Stimulated activated CD8-positive, alpha-beta memory T cell treated with anti-CD3 and anti-CD28 coated beads, Interleukin-2, amount 100 ng/mL, for 48 hours (primary cell): ENCODE measurements at places on chromosomes 12 and 14.

GRCh38 chr14:60945984-60946383 lies 34.9 kb downstream of the TRMT5 start:
- no peak for DNase-seq

DNA sequence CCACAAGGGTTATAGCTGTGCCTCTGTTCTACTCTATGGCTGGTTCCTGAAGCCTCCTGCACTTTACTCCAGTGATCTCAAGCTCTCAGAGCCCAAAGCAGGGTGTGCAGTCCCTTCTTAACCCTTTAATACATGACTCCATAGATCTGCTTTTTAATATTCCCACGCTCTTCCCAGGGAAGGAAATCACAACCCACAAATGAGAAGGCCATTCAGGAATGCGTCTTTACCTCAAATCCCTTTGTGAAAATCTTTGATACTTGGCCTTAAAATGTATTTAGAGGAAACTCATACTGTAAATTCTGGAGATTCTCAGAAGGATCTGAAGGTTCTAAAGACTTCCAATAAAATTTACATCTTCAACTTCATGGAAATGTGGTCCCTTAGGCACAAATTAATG lies 17.0 kb downstream of the NID2 start:
- no peak for DNase-seq

- no peak for DNase-seq
Observed at GRCh38 chr12:26701604-26702215, 131.3 kb downstream of the ITPR2 start.

GRCh38 chr12:95343461-95344230 lies 126.0 kb downstream of the VEZT start:
- DNase-seq = no peak

- DNase-seq = no peak
Observed at GRCh38 chr12:14701809-14702568, 5.6 kb upstream of the GUCY2C start.

DNA sequence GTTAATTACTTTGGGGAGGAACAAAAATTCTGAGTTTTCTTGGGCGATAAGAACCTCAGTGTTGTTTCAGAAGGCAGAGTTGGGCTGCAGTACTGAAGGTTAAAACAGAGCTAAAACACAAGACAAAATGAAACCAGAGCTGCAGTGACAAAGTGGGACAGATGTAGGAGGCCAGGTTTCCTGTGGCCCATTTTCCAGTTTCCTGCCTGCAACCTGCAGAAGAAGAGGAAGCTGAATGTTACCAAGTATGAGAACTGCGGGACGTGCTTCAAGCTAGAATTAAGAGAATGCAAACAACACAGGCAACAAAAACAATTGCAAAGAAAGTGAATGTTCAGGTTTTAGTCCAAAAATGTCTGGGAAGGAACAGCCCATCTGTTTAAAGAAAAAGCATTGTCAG lies 17.8 kb downstream of the ELK3 start:
- DNase-seq = no peak

DNA sequence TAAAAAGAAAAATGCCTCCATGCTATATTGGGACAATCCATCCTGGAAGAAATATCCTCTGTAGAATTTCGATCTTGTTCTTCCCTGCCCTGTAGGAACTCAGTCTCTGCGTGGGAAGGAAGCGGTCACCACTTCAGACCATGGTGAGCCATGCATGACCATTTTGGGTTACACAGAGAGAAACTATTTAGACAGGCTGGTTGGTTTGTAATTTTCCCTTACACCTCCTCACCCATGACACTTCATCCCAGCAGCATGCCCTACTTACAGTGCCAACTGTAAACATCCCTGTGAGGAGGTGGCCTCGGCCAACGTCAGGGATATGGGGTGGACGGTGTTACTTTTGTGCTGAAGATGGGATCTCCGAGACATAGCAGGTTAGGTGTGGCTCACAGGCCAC lies 121.4 kb downstream of the SMOC1 start:
- DNase-seq = no peak

DNA sequence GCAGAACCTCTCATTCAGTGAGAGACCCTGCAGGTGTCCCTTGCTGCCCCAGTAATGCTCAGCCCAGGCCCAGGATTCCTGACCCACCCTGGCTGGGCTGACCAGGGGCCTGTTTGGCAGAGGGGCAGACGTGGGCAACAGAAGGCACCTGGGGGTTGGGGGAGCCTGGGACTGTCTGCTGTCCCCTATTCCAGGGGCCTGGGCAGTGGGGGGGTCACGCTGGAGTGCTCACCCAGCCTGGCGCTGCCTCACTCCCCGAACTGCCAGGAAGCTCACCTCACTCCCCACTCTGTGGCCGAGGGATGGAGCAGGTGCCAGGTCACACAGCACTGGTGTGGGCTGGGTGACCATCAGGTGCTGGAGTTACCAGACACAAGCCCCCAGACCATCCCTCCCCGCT lies 22.6 kb upstream of the NUDT14 start:
- no peak for DNase-seq

- DNase-seq = no peak
Observed at GRCh38 chr14:101480022-101480746, 81.1 kb upstream of the DIO3 start.

GRCh38 chr12:57632073-57632957 lies 686 bp downstream of the B4GALNT1 start:
- no peak for DNase-seq

DNA sequence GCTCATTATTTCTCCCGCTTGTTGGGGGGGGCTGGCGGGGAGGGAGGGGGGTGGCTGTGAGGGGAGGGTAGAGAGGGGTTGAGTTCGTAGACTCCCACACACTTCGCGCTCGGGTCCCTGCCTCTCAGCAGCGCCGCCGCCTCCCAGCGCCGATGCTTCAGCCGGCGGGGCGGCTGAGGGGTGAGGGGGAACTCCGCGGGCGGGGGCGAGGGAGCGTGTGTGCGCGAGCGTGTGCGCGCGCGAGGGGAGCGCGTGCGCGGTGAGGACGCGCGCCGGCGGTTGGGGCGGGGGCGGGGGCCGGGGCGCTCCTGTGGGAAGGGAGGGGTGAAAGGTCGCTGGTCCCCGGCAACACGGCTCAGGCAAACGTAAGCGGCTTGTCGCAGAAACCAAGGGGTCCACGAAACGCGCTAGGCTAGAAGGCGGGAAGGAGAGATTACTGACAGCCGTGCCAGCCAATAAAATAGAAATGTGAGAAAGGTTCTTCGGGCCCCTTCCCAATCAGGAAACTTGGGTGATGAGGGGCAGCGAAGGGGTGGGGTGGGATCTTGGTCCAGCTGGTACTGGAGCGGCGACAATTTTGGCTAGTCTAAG lies 343 bp upstream of the NOVA1 start:
- DNase-seq = no peak

- DNase-seq = no peak
Observed at GRCh38 chr12:11824069-11824468, 174.6 kb downstream of the ETV6 start.

DNA sequence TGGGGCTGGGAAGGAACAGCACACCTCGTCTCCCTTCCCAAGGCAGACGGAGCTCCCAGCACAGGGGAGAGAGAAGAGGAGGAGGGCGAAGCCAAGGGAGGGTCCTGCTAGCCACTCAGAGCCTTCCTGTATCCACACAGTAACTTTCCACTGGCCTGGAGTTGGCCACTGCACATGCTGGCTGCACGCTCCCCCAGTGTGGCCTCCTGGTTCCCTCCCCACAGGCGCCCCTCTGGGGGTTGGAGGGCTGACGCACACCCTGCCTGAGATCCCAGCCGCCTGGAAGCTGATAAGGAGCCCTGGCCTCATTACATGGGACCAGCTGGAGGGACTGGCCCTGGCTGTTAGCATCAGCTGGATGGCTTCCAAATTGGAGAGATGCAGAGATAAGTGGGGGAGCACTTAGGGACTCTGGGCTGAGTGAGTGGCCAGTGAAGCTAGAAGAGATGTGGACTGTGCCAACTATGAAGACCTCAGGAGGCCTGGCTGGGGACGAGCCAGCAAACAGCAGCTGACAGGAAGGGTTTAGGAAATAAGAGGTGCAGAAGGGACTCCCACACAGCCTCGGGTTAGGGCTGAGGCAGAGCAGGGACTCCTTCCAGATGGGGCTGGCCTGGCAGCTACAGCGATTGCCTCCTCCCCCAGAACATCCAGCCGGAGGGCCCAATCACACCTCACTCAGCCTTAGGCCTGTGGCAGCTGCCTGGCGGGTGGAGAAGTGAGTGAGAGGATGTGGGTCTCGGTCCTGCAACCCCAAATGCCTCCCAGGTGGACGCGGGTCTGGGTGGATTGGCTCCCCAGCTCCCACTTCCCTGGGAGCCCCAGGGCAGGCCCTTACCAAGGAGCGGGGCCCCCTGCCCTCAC lies 26.3 kb upstream of the BCDIN3D start:
- DNase-seq = no peak

- peak; percentile 28 for DNase-seq
Observed at GRCh38 chr12:55847033-55847432, 4.3 kb upstream of the MMP19 start.

DNA sequence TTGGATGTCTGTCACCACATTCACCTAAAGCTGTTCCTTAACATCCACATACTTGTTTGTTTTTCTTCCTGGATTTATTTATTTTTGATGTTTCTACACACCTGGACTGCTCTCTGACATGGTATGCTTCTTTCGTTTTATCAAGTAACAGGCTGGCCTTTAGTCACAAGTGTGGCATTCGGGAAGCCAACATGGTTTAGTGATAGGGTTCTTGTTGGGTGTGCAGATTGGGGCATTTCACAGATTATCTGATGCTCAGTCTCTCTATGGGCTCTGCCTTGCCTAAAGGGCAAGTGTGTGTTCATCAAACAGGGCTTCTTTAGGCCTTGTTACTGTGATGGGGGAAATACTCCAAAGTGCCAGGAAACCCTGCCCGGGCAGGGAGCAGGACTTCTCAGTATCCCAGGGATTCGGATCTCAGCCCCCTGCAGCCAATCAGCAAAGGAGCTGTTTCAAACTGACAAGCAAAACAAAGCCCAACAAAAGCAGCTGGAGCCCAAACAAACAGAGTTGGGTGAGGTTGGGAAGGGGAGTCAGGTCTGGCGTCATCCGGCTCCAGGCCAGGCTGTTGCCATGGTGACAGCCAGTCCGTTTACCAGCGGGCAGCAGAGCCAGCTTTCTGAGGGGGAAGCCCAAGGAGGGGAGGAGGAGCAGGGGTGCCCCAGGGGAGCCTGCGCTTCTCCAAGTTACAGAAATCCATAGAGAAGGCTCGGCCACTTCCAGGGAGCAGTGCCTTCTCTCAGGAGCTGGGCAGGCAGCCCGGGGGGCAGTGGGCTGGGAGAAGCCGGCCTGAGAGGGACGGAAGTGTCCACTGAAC lies 31.9 kb downstream of the FOS start:
- no peak for DNase-seq

GRCh38 chr14:34460841-34461240 lies 1.2 kb downstream of the SPTSSA start:
- DNase-seq = no peak

GRCh38 chr12:74897425-74898211 lies 312.0 kb downstream of the KCNC2 start:
- no peak for DNase-seq

DNA sequence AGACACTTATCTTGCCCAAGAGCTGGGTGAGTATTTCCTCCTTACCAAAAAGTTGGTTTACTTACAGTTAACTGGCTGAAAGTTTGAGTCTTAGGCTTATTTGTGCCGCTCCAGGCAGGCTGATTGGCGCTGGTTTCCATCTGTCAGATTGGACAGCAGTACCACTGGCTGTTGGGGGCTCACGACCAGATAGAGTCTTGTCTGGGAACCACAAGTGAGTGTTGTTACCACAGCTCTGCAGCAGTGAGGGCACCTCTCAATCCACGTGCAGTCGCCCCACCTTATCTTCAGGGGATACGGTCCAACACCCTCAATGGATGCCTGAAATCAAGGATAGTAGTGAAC lies 58.9 kb downstream of the DDX51 start:
- DNase-seq = no peak

GRCh38 chr14:102071283-102071998 lies 15.4 kb downstream of the HSP90AA1 start:
- DNase-seq = no peak

DNA sequence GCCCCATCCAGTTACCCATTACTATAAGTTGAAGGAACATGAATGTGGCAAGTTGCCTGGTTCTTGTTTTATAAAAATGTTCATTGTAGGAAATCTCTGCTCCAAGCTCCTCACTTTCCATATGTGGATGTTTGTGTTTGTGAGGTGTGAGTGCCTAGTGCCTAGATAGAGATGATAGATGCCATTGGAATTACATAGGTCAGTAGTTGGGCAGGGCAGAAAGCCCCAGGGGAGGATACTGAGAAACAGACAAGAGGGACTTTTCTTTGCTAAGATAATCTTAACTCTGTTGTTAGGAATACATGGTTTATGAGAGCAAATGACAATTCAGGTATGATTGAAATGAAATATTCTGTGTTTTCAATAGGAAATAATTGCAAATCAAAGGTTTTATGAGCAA lies 226.3 kb upstream of the GRIP1 start:
- no peak for DNase-seq

DNA sequence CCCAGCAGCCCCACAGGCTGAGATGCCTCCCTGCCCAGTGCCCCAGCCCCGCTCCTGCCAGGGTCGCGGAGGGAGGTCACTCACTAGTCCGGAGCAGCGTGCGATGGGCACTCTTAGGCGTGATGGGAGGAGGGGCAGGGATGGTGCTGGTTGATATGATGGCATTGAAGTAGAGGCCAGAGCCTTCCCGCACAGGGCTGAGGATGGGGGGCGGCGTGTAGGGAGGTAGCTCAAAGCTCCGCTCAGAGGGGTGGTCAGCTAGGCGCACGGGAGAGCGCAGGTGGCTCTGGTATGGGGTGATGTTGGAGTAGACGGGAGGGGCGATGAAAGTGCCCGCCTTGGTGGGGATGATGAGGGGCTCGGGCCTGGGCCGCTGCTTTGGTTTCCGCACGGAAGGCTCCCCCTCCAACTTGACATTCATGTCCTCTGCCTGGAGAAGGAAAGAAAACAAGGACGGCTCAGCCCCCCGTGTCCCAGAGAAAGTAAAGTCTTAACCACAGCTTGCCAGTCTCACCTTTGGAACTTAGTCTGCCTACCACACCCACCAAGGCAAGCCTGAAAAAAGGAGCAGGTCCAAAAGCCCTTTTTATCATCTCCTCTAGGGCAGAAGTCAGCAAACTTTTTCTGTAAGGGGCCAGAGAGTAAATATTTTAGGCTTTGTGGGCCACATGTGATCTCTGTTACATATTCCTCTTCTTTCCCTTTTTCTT lies 15.5 kb upstream of the PNMA1 start:
- no peak for DNase-seq

DNA sequence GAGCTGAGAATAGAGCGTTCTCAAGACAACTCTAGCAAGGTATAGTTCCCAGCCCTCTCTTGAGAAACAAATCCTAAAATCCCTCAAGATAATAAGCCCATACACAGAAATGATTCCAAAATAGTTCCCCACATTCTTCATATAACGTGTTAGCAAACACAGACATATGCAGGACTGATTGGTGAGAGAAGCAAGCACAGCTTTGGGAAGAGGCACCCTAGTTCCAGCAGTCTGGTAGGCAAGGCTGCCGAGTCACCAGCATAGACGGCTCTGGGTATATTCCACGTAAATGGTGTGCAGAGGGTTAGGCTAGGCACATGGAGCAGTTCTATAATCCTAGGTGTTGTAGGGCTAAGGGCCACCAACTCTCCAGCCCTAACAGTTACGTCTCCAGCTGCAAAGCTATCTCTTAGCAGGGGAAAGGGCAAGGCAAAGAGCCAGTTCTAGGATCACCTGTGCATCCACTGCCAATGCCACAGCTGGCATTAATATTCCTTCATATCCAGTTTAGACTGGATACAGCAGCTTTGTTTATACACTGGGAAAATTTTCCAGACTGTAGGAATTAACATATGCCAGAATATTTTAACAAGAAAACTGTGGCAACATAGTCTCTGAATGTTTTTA lies 52.9 kb downstream of the SH2B3 start:
- no peak for DNase-seq

- DNase-seq = no peak
Observed at GRCh38 chr12:16833376-16834015, 227.5 kb upstream of the LMO3 start.

GRCh38 chr14:90767899-90768298 lies 48.3 kb downstream of the TTC7B start:
- DNase-seq = no peak
